ENCODE measurements at places on chromosomes 2 and 18.

DNA sequence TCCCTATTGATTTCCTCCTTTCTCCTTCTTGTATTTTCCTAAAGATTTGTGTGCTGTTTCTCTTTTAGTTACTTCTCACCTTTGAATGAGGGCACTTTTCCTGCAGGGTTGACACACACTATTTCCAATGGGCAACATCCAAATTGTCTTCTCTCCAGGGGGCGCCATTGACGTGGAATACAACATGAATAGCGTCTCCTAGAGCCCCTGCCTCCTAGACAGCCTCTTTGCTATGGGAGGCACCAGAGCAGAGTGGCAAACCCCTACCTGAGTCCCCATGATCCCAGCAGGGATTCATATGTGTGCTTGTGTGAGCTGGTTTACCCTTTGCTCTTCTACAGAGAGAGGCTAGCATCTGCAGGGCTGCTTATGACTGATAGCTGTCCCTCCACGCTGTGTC lies 61.3 kb upstream of the ITSN2 start:
- peak; percentile 22 for DNase-seq

DNA sequence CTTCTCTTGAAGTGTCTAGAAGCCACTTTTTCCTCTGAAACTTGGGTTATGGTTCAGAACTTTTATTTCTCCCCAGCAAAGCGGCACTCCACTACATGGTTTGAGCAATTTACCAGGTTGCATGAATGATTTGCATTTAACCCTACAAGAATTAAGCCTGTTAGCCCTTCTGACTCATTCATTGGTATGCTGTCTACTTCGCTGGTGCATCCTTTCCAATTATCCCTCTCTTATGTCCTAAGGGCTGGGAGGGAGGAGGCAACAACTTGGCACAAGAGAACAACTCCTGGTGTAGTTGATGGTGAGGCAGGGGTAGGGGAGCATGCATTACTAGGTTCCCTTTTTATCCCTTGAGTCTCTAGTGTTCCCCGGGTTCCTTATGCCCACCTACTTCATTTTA lies 293.4 kb upstream of the MEX3C start:
- DNase-seq, result no peak

DNA sequence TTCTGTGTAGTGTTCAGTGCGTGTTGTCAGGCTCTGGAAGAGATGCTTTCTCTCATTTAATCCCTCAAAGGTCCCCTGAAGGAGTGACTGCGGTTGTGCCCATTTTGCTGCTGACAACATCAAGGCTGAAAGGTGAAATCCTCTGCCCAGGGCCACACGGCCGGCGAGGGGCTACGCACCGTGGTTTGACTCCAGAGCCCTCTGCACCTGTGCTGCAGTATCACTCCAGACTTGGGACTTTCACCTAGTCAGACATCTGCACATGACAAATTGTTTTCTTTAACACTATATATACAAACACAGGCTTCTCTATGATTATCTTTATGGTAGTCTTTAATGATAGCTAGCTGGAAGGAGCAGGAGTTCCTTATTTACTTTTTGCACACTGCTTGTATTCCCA lies 90.2 kb downstream of the ARMC9 start:
- no peak for DNase-seq

DNA sequence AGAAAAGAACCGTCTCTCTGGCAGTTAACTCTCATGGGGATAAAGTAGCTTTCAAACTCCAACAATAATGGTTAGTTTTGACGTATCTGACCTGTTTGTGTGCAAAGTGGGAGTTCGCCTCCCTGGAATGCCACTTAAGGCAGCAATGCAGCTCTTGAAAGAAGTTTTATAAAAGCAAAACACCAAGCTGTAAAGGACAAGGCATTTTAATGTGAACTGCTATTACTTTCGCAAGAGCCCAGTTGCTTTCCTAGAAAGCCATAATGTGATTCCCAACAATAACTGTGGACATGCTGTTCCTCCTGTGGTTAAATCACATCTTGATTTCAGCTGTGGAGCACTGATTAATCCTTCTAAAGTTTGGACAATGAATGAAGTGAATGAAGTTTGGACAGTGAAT lies 303.7 kb downstream of the PTPRM start:
- DNase-seq, result peak; percentile 50

- DNase-seq, result no peak
Measured at GRCh38 chr2:3513026-3513810, 6.1 kb downstream of the ADI1 start.

DNA sequence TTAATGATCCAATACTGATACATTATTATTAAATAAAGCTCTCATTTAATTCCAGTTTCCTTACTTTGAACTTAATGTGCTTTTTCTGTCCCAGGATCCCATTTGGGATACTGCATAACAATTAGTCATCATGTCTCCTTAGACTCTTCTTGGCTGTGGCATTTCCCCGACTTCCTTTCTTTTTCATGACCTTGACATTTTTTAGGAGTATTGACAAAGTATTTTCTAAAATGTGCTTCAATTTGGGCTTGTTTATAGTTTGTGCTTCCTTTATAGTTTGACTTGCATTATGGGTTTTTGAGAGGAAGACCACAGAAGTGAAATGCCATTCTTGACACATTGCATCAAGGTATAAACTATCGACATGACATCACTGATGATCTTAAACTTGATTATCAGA lies 46.1 kb upstream of the KIF5C start:
- no peak for DNase-seq

DNA sequence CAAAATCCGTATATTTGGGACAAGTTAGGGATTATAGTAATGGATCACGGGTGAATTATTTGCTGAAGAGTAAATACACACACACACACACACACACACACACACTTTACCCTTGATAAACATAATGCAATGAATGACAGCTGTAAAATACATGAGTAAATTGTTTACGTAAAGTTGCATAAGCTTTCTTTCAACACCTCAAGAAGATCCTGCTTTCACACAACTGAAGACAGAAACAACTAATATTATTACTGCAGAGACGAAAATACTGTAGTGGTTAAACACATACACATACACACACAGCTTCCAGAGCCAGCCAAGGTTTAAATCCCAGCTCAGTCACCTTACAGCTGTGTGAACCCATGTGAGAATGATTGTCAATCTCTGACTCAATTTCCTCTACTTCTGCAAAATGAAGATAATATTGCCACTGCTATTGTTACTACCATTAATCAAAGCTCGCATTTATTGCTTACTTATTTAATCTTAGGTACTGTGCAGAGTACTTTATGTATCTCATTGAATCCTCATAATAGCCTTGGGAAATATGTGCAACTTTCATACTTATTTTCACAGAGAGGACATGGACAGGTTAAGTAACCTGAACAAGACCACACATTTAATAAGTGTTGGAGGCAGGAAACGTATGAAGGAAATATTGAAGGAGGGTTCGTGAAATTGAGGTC lies 50.6 kb upstream of the DOK6 start:
- DNase-seq, result no peak

DNA sequence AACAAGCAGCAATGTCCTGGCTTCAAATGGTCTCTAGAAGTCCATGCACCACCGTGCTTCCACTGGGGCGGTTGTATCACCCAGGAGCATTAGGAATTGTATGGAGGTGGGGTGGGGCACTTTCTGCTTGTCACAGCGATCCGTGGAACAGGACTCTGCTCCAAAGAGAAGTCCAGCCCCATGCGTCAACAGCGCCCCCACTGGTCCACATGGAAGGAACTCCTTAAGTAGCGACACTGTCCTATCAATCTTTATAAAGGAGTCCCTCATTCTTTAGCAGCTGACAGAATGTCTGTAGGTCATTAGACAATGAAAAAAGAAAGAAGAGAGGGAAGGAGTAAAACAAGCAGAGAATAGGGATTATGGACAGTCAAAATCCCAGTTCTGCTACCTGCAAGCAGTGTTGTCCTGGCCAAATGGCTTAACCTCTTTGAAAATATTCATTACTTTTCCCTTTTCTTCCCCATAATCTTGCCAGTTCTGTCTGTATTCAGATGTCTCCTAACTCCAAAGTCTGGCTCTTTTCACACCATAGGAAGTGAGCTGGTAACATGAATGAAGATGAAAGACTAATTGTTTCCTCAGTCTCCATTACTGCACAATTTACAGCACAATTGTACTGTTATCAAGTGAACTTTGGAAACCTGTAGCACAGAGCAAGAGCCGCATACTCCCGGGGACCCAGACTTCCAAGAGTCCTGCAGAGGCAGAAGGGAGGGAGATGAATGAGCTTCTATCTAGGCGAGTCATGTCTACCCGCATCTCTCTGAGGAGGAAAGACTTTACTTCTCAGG lies 9.9 kb downstream of the NFE2L2 start:
- DNase-seq, result no peak

DNA sequence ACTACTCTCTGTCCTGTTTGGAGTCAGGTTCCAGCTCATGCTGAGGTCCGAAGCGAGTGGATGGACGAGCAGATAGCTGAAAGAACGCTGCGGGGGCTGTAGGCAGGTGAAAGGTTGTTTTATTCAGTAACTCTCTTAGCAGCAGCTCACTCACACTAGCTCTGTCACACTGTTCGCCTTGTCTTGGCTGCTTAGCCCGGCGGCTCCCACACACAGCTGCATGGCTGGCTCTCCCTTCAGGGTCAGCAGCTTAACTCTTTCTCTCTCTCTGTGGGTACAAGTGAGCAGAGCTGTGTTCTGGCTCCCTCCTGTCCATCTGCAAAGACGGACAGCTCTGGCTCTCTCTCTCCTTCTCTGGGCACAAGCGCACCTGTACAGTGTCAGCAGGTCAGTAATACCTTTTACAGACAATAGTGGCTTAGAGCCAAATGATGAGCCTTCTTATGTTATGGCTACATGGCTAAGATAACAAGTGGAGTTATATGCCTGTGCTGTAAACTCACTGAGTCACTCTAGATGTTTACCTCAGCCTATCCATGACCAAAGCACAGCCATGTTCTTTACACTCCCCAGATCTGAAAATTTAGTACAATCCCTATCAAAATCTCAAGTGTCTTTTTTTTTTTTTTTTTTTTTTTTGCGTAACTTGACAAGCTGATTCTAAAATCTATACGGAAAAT lies 149.3 kb downstream of the GALNT1 start:
- DNase-seq, result no peak

GRCh38 chr2:229909090-229909489 lies 12.7 kb downstream of the TRIP12 start:
- no peak for DNase-seq

DNA sequence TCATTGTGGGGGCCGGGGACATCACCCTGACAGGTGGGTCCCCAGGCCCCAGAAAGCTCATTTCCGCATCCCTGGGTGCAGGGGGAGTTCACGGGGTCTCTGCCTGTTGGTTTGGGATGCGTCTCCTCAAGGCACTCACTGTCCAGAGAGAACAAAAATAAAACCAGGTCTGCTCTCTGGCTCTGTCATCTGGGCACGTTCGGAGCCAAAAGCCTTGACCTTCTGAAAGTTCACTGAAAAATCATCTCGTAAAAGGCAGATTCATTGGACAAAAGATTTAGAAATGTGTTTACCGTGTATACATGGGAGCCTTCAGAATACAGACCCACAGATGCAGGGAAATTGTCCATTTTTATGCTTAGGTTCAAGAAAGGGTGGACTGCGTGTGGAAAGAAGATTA lies 26.6 kb downstream of the MLPH start:
- DNase-seq, result no peak

GRCh38 chr18:10482985-10483949 lies 28.8 kb downstream of the APCDD1 start:
- no peak for DNase-seq

GRCh38 chr2:130884013-130884412 lies 47.3 kb downstream of the ARHGEF4 start:
- DNase-seq, result no peak

GRCh38 chr2:202400941-202401340 lies 24.8 kb downstream of the BMPR2 start:
- DNase-seq, result no peak

DNA sequence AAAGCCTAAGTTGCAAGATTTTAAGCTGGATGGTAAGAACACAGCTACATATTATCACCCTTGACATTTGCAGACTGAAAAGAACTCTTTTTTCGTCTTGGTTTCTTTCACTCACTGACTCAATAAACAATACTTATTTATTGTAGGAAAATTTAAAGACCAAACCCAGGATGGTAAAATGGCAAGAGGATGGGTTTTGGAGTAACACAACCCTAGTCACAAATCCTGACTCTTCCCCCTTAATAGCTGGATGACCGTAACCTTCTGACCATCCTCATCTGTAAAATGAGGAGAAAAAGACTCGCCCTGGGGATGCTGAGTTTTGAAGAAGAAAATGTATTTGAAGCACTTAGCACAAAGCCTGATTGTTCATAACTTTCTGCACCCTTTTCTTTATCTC lies 48.3 kb downstream of the ZC3H15 start:
- no peak for DNase-seq

GRCh38 chr2:217840522-217840921 lies 162.3 kb downstream of the TNS1 start:
- DNase-seq, result no peak

DNA sequence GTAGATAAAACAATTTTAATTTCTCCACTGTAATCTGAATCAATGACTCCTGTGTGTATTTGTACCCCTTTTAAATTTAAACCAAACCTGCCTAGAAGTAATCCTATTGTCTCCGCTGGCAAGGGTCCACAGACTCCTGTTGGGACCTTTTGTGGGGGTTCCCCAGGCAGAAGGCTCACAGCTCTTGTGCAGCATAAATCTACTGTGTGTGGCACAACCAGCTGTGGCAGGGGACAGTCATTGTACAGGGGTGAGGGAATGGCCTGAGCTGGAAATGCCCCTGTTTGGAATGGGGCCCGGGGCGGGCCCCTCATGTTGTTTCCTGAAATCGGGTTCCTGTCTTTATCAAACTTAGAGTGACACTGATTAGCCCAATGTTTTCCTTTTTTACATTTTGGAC lies 318.2 kb upstream of the FAM98A start:
- no peak for DNase-seq

DNA sequence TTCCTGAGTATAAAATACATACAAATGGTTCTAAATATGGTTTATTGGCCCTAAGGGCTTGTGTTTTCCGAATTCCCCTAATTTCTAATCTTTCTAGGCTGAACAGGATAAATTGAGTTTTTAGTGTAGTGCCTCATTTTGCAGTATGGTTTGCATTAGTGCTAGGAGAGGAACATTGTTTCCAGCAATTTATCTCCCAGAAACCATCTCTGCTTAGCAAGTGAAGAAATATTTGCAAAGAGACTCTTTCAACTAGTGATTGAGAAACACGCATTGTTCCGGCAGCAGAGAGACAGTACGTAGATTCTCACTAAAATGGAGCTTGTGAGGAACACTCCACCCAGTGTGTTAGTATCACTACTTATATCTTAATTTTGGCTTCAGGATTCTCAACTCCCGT lies 177.8 kb upstream of the EPAS1 start:
- no peak for DNase-seq

- no peak for DNase-seq
Measured at GRCh38 chr2:59585655-59586054, 967.8 kb downstream of the BCL11A start.

- DNase-seq, result no peak
Measured at GRCh38 chr18:49861659-49862058, 48.3 kb upstream of the ACAA2 start.

GRCh38 chr2:51071191-51071590 lies 39.3 kb upstream of the NRXN1 start:
- no peak for DNase-seq

- DNase-seq, result no peak
Measured at GRCh38 chr2:121014876-121015275, 270.1 kb downstream of the TFCP2L1 start.

- DNase-seq, result no peak
Measured at GRCh38 chr2:170533156-170533555, 182.0 kb upstream of the SP5 start.

- DNase-seq, result no peak
Measured at GRCh38 chr18:26971409-26971808, 105.9 kb upstream of the AQP4 start.

All from HCEC 1CT (cell line).